ENCODE measurements at places on chromosomes 6 and 20.
A peak's percentile ranks its signal among the peaks of the same experiment; 100 is the strongest.

DNA sequence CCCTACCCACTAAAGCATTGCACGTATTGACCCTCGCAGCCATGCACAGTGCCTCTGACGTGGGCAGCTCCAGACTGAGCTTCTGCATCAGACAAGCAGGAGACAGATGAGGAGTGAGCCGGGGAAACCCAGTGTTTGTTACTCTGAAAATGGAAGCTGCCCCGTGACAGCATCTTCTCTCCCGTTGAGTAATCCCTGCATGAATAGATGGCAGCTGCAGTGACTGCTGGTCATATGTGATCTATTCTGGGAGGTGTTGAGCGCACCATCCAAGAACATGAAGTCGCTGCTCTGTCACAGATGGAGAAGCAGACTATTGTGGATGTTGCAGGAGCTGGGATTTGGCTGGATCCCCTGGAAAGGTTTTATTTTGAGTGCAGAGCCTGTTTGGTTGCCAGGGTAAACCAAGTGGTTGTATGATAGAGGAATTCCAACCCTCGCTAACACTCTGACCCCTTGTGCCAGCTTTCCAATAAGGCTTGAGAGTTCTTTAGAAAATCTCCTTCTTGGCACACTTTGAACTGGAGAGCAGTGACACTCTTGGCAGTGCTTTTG, 242.2 kb downstream of the NRN1 start:
- DNase-seq = no peak

DNA sequence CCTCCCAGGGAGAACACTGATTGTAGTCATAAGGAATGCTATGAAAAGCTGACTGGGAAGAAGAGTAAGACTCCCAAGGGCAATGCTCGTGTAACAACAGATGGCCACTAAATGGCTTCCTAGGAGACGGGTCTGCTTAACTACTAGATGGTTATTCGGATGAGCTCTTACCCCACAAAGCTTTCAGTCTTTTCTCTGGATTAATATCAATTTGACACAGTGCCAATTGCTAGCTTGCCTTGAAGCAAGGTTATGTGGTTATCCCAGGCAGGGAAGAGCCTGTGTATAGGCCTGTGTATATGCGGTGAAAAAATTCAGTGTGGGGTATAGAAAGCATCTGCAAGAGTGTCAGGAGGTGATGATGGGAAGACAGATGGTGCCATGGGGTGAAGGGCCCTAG, 86.4 kb upstream of the NOX3 start:
- no peak for DNase-seq

DNA sequence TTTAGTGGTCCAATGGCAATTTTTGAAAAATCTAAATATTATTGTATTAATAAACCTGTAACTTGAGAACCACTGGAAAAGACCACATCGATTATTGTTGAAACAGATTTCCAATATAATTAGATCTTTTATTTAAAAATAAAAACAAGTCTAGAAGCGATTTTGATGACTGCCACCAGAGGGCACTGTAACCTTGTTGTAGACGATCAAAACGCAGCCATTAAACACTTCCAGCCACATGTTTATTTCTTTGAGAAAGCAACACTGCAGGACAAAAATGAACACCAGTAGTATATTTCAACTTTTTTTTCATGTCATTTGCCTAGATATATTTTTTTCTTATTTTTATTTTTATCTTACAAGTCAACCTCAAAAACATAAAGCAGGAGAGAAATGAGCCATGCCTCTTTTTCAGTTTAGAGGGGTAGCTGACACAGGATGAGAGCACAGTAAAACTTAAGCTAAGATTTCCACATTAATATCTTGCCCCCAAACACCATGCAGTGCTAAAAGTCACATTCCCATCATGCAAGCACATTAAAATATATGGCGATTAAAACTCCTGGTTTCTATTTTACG, 115.4 kb downstream of the OPRM1 start:
- DNase-seq = peak; percentile 72

DNA sequence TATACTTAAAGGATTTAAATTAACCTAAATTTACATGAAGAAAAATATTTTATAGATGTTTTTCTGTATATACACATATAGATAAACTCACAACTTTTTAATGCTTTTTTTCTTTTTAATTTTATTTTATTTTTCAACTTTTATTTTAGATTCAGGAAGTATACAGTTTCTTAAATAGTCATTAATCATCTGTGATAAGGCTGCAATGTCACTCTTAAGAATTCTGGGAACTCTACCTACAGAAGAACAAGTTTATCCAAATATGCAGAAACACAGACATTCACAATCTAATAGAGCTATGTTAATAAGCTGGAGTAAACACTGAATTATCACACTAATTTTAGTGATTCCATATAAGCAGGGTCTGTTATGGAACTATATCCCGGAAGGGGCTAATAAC, 181.2 kb downstream of the TASP1 start:
- DNase-seq = no peak

DNA sequence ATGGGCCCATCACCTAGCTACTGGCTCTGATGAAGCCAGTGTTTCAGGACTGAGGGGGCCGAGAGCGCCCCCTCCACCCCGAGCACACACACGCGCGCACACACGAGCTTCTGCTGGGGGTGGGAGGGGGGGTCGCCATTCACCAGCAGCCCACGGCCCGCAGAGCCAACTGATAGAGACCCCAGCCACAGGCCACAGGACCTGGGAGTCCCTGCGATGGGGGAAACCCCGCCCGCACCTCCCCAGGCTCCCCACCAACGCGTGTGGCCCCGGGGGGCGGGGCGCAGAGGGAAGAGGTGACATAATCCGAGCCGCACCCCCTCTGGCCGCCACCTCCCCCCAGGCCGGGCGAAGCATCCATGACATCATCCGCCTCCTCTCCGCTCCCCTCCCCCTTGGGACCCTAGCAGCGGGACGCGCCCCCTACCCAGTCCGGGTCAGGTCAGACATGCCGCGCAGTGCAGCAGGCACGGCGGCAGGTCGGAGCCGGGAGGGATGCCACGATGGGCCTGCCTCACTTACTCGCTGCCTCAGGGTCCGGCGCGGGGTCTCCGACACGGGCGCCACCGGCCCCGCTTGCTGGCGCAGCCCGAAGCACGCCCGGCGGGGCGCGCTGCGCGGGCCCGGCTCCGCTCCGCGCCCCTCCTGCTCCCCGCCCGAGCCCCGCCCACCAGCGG, at the start of gene LZTS3:
Gene LZTS3 (minus strand): TSS at position 617 of the 677 bp plus-strand sequence. CDS start 6,386 bp downstream, outside the sequence.
- DNase-seq = peak; percentile 84

GRCh38 chr6:129453073-129453472, 256.9 kb downstream of the ARHGAP18 start:
- DNase-seq = no peak

GRCh38 chr6:112178846-112179245, 75.5 kb downstream of the LAMA4 start:
- DNase-seq = no peak

DNA sequence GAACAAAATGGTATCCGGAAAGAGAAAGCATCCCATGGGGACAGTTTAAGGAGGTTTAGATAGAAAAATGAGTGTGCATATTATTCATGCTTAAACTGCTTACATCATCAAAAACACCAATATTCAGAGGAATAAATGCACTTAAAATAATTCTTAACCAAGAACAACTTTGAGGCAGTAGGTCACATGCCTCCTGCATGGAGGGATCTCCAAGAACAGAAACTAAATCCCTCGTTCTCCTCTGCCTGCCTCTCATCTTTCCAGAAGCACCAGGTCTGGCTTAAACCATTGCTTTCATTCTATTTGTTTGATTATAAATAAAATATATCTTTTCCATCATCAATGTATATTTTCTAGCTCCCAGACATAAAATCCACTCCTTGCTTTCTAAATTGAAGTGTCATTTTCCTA, 103.5 kb upstream of the QKI start:
- no peak for DNase-seq

- no peak for DNase-seq
Measured at GRCh38 chr6:143176090-143177021, 115.7 kb downstream of the AIG1 start.

DNA sequence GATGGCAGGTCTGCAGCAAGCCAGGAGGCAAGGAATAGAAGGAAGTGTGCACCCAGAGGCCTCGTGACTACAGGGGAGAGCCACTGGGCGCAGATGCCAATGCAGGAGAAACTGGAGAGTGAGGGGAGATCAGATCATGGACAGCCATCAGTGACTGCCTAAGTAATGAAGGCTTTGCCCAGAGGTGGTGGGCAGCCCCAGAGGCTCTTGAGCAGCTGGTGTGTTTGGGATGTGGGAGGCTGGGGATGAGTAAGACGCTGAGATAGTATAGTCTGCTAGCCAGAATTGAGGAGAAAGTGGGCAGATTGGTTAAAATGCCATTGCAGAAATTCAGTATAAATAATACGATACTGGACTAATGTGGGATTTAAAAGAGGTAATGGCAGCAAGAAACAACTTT, 111.9 kb downstream of the MAP3K4 start:
- no peak for DNase-seq

- DNase-seq = no peak
Measured at GRCh38 chr6:158481690-158482473, 78.0 kb upstream of the TMEM181 start.

All from CD4-positive, alpha-beta T cell treated with Interleukin-4 for 4 hours (primary cell).